ENCODE measurements at places on chromosomes 7 and 10.

GRCh38 chr10:120570418-120570817 is 113.4 kb downstream of the PLPP4 start:
- DNase-seq: no peak

DNA sequence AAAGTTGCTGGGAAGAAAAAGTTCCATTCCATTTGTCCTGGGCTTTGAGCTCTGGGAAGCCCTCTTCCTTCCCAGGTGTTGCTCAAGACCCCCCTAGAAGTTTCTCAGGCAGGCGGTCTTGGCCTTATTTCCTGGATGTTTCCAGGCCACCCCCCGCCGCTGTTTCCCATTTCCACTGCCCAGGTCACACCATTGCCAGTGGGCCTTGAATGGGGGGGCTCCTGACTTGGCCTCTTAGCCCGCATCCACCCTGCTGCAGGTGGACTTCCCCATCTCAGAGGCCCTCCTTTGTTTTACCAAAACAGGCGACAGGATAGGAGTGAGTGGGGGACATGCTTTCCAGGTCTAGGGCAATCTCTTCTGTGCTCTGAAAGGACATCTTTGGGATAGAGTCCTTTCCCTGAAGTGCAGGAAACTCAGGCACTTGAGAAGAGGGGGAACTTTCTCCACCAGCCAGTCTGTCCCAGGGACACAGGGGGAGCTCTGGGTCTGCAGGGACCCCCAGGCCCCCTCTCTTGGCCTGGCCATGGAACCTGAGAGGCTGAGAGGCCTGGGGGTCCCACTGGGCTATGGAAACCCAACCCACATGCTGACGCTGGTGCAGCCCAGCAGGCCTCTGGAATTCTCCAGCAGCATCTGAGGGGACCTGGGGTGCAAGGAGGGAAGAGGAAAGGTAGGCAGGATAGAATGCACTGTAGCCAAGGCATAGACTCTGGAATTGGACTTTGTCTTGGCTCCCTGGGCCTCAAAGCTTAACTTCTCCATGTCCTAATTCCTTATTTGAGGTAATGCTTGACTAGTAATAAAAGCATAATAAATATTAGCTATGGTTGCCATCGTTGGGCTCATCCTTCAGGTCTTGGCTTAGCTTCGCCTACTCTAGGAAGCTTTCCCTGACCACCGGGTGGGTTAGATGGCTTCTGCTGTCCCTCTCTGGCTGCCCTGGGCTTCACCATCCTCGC is 17.6 kb downstream of the NEURL1 start:
- DNase-seq: no peak

GRCh38 chr7:381211-382042 is 91.5 kb downstream of the FOXL3 start:
- DNase-seq: no peak

DNA sequence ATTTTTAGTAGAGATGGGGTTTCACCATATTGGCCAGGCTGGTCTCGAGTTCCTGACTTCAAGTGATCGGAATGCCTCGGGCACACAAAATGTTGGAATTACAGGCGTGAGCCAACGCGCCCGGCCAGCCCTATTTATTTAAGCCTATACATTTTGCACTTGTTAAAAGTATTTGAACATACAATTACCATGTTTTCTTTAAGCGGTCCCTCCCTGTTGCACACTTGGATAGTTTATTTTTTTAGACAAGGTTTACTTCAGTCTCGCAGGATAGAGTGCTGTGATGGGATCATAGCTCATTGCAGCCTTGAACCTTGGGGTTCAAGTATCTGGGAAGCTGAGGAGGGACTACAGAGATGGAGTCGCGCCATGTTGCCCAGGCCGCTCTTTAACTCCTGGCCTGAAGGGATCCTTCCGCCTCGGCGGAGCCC is 35.7 kb upstream of the SRRM3 start:
- DNase-seq: no peak

DNA sequence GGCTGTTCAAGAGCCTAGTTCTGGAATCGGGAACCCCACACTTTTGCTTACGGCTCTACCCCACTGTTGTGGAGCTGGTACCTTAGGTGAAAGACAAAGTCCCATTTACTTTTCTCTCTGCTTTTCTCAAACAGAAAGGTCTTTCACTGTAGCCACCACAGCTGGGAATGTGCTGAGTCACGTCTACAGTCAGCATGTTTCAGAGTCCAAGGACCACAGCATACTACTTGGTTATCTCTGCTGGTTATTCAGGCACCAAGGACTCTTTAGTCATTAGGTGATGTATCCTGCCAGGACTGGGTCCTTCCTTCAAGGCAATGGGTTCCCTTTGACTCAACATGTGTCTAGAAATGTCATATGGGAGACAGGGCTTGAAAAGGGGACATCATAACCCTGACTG is 266.8 kb upstream of the STEAP1 start:
- no peak for DNase-seq

DNA sequence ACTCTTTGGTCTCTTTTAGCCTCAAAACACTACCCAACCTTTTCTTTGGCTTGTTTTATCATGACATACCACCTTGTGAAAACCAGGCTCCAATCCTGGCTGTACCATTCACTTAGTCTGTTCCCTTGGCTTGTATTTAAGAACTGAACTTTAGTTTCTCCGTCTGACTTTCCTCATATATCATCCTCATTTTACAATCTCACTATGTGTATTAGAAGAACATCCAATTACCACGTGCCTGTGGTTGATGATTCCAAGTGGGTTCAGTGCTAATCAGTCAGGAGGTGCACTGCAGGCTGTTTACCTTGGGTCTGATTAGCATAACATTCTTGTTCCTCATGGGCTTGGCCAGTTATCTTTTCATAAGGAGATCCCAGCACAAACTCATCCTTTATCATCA is 144.8 kb upstream of the KLF14 start:
- DNase-seq: no peak

DNA sequence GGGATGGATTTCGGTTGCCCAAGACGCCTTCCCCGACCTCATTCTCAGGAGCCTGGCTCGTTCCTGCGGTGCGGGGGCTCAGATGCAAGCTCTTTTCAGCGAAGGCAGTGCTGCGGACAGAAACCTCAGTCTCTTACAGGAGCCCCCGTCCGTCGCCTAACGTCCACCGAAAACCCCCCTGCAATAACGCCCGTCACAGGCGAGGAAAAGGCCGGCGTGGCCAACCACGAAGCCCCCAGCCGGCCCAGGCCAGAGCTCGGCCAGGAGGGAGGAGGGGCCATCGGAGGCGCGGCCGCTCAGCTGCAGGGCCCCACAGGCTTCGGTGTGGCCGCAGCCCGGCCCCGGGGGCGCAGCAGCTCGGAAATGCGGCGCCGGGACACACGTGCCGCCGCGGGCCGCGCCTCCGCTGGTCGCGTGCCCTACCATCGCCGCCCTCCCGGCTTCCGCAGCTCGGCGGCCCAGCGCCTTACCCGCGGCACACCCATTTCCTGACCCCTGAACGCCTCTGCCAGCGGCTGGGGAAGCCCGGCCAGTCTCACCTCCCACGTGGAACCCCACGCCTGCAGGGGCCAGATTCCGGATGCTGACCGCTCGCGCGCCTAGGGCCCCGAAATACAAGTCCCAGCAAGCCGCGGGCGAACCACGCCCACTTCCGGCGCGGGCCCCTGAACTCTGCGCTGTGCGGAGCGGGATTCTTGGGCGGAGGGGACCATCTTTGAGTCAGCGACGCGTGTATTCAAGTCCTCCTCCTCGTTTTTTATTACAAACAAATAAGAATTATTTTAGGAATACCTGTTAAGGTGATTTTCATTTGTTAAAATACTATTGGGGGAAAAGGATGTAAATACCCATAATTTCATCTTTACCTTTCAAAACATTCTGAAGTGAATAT is at the start of gene ZNF239:
Gene ZNF239 (minus strand): TSS at position 616 of the 892 bp plus-strand sequence. CDS start 16,537 bp downstream, outside the sequence.
- no peak for DNase-seq

DNA sequence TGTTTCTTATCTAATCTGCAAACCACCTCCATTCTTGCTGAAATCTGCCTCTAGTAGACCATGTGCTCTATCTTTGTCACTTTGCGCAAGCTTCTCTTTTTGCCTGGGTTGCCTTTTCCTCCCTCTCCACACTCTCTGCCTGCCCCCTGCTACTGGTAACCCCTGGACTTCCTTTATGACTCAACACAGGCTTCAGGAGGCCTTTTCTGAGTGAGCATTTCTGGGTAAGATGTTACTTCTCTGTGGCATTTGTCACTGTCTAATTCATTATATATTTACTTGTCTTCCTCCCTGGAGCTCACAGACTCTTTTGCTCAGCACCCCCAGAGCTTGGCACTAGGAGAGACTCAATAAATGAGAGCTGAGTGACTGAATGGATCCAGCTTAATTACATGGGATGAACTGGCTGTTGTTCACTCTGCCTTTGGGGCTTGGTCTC is 8.4 kb downstream of the GOLGA7B start:
- DNase-seq: no peak

DNA sequence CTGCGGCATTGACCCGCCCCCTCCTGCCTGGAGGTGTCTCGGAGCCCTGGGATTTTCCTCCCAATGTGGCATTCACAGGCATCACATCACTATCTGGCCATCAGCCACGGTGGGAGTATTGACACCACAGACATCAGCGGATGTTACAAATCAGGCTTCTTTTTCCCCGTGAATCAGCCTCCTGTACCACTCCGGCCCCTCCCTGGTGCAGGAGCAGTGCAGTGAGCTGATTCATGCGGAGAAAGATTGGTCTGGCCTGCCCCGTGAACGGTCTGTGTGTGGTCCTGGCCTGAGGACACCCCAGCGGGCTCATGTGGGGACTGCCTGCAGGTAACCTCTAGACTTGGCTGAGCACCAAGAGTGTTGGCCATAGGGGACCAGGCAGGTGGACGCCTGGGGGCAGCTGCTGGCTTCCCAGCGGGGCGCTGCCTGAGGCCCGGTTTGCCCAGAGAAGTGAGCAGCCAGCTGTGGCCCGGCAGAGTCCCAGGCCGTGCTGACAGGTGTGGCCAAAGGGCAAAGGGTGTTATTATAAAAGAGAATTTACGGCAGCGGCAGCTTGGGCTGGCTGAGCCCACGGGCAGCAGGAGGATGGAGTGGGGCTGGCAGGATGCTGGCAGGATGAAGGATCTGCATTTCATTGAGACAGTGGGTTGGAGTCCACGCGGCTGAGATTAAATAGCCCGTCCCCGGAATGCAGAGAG is 32.1 kb upstream of the GNA12 start:
- DNase-seq: no peak

- DNase-seq: no peak
These were observed 71.4 kb downstream of the FGFR2 start for GRCh38 chr10:121526801-121527221.

- DNase-seq: no peak
These were observed 14.8 kb downstream of the PDAP1 start for GRCh38 chr7:99393355-99394187.

DNA sequence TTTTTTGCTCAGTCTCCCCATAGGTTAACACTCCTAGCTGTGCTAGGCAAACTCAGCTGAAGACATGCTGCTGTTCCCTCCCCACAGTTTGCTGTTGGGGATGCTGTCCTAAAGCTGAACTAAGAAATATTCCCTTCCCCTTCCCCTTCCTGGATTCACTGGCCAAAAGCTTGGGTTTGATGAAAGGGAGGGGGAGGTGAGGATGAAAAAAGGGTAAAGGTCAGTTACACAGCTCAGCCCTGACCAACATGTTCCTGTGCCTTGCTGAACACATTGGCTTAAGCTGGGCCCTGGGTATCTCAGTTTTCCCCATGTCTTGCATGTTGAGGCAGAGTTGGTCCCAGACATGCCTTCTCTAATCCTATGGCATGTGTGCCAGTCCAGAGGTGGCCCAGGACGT is 15.3 kb downstream of the CCM2 start:
- DNase-seq: no peak

Data from hematopoietic multipotent progenitor cell treated with erythropoietin and hydrocortisone succinate and interleukin-3 and kit ligand, for 15 days (in vitro differentiated cells).